NCI-H1105 (cell line): ENCODE measurements at places on chromosomes 1 and 21.

GRCh38 chr1:213761845-213762407, 225.8 kb upstream of the PROX1 start:
- DNase-seq = no peak

DNA sequence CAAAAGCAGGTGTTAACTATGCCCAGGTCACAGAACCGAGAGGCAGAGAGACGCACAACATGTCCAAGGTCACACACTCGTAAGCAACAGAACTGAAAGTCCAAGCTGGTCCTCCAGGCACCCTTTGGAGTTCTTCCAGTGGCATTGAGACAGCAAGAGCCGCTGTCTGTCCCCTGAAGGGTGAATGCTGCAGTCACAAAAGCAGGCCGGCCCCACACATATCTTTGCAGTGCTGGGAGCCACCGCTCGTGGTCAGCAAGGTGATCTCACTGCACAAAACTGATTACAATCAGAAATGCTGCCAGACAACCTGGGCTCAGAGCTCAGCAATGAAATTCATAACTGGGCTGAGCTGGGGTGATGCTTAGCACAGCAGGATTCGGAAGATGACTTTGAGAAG, 47.4 kb upstream of the RAB4A start:
- DNase-seq = no peak

DNA sequence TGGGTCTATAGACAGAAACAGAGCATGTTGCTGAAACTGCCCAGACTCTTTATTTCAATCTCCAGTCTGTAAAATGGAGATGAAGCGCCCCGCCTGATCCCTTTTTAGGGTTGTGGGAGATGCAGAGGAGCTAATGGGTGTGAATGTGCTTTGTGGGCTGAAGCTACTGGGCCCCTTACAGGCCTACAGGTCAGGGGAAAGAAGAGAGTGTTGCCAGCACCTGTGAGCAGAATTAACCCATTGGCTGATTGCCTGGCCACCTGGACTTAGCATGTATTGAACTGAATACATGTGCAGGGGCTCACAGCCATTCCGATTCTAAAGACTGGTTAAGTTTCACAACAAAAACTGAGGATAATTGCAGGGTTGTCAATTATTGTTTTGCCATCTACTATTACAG, 13.9 kb upstream of the ATF3 start:
- DNase-seq = no peak

DNA sequence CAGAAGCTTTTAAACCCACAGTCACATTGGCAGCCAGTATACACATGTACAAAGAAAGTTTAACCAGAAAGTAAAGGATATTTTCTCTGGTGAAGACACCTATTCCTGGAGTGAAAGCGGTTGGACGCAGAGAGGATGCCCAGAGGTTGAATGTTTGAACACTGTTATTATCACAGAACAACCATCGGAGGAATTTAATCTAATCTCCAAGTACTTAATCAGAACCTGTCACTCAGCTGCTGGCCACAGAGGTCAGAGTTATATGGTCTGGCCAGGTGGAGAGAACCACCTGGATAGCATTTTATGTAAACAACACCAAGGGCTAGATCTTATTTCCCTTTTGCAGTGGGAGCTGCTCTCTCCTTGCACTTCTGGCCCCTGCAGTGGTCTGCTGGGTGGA, 29.4 kb downstream of the SPATA46 start:
- DNase-seq = no peak

DNA sequence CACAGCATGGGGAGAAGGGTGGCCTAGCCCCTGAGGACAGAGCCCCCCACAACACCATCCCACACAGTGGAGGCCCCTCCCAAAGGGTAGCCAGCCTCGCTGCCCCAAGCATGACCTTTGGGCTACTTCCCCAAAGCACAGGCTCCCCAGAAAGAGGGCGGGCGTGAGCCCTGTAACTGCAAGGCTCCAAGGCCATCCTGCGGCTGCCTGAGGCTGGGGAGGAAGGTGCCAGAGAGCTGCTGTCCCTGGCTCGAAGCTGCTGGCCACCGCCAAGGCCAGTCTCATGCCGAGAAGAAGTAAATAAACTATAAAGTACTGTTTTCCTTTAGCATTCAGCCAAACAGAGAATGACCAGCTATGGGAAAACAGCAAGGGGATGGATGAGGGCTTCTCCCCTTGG, 27.5 kb downstream of the UBASH3A start:
- DNase-seq = no peak

GRCh38 chr1:54336116-54336515, 70.1 kb downstream of the SSBP3 start:
- no peak for DNase-seq

DNA sequence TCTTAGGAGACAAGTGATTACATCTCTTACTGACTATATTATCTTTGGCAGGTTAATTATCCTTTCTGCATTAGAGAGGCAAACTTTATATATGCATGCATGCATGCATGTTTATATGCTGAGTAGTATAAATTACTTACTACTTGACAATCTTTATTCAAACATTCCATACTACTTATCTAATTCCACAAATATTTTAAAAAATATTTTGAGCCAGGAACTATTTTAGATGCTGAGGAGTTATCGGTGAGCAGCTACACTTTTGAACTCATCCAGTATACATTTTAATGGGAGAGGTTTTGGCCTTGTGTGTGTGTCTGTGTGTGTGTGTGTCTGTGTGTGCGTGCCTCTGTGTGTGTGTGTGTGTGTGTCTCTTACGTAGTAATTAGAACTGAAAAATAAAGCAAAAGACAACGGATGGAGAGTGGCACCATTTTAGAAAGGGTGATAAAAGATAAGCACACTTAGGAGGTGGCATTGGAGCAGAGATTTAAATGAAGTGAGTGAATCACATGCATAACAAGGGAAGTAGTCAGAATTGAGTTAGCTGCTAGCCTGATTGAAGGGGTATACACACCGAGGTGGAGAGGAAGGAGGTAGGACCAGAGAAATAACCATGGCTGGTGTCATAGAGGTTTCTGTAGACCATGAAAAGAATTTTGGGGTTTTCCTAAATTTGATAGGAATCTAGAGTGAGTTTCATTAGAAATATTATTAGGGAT, 1488.4 kb downstream of the MRPL39 start:
- DNase-seq = no peak

DNA sequence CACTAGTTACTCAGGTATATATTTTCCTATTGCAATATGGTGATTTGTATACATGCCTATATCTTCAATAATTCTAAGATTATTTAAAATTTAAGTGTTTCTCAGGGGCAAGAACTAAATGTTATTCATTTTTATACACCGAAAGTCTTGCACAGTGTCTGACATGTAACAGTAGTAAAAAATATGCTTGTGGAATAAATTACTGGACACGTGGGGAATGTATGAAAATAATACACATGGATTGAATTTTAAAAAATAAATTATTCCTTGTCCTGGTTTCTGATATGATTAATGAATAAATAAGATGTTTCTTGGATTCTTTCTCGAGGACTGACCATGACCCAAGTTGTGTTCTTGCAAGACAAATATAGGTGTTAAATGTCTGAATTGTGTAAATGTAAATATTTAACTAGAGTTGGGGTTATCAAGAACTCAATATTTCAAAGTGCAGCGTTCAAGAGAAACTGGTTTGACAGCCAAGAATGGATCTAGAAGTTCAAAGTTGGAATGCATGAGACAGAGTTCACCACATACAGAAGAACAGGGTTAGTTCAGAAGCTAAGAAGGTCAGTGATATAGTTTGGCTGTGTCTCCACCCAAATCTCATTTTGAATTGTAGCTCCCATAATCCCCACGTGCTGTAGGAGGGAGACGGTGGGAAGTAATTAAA, 142.1 kb upstream of the SPAG17 start:
- no peak for DNase-seq

GRCh38 chr1:116182019-116182714, 71.0 kb downstream of the MAB21L3 start:
- no peak for DNase-seq

- no peak for DNase-seq
Measured at GRCh38 chr1:115705085-115705951, 63.2 kb downstream of the CASQ2 start.

DNA sequence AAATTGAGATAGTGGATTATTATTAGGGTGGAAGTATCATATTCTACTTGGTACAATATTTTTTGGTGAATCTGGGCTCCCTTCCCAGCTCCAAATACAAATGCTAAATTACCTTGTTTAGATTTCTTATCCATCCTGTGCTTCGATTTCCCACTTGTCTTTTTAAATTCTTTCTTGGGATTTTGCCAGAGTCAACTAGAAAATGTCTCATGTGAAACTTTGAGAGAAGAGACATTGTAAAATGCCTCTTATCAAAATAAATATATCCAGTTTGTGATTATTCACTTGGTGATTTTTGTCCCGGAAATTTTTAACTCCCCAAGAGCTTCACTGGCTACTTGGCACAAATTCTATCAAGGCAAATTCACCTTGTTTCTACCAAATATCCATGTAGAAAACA, 202.0 kb downstream of the FMN2 start:
- DNase-seq = no peak

DNA sequence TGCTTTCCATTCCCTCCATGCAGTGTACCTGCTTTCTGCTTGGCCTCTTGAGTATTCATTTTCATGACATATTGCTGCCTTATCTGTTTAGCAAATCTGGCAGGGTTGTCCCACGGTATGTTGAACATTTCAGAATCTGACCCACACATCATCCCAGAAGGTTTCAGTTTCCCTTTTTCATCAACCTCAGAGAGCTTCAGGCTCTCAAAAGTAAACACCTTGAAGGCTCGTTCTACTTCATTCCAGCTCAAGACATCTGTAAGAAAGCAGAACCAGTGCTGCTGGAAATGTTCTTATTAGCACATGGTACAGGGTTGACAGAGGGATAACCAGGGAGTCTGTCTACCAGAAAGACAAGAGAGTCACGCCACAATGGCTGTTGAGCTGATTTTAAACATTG, 103.6 kb downstream of the SPAG17 start:
- DNase-seq = no peak

DNA sequence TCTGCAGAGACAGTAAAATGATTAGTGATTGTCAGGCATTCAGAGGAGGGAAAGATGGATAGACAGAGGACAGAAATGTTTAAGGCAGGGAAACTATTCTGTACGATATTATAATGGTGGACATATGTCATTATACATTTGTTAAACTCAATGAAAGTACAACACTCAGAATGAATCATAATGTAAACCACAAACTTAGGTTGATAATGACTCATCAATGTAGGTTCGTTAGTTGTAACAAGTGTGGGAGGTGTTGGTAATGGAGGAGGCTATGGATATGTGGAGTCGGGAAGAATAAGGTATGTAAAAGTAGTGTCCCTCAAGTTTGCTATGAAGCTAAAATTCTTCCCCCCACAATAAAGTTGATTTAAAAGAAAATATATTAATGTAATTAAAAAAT, 455.0 kb downstream of the BRINP3 start:
- DNase-seq = no peak

DNA sequence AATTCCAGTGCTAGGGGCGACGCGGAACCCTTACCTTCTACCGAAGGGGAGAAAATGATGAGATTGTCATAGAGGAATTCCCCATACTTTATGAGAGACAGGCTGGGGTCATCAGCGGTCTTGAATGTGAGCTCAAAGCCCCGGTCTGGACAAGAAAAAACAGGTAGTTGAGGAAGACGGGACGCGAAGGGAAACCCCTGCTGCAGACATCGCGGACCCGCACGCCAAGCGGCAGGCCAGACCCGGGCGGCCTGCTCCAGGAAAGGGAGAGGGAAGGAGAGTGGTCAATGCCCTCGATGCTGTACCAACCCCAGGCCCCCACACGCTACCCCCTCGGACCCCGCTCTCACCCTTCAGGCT, 342 bp downstream of the DDOST start:
- DNase-seq = no peak

GRCh38 chr1:50476800-50477199, 53.6 kb upstream of the DMRTA2 start:
- DNase-seq = no peak

DNA sequence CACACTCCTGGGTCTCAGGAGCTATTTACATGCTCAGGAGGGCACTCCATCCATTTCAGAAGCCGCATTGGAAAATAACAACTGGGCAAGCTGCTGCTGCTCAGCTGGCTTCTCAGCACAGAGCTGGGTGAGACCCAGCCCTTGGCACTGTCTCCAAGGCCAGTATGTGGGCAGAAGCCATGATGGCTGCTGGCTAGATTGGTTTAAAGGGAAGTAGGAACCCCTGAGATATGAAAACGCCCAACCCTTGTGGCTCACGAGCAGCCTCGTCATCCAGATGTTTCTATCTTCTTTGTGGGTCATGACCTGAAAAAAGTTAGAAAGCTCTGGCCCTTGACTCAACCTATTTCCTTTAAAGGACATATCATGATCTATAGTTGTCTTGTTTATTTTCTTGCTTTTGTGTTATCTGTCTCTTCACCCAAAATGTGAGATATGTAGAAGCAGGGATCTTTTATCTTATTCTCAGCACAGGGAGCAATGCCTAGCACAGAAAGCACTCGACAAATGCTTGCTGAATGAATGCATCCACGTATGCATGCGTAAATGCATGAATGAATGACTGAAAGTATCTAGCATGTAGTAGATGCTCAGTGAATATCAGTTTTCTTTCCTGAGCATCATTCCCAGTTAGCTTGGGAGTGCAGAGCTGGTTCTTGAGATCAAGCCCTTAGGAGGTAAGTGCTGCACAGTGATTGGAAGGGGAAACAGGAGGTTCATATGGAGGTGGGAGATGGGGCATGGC, 11.6 kb downstream of the MYBPH start:
- no peak for DNase-seq

DNA sequence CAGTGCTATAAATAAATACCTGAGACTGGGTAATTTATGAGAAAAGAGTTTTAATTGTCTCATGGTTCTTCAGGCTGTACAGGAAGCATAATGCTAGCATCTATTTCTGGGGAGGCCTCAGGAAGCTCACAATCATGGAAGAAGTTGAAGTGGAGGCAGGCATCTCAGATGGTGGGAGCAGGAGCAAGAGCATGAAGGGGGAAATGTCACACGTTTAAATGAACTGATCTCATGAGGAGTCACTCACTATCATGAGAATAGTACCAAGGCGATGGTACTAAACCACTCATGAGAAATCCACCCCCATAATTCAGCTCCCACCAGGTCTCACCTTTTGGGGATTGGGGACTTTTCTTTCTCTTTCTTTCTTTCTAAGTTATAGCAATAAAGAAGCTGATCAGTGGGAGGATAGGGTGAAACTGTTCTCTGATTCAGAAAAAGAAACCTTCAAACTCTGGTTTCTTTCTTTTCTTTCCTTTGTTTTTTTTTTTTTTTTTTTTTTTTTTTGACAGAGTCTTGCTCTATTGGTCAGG, 17.1 kb upstream of the SPAG17 start:
- DNase-seq = no peak

DNA sequence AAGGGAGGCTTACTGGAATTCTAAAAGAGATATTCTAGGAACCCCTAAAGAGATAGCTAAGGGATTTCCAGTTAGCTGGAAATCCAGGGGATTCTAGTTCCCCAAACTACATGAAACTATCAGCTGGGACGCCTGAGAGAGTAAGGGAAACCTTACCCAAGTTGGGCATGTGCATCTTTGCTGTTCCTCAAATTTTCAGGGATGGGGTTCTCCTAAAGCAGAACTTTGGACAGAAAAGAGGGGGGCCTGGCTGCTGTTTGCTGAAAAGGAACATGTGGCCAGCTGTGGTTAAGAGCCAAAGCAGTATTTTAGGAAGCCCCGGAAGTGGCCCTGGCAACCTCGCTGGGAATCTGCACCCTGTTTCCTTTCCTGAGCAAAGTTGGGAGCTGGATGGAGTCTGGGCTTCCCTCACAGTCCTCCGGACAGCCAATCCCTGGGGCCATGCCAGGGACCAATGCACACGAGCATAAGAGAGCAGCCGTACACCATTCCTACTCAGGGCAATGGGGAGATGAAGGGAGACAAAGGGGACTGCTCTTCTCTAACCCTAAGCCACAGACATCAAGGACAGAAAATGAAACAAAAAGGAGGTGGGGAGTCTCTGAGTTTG, 154.3 kb downstream of the PLXNA2 start:
- DNase-seq = no peak
